ENCODE measurements at places on chromosomes 5 and 9.

DNA sequence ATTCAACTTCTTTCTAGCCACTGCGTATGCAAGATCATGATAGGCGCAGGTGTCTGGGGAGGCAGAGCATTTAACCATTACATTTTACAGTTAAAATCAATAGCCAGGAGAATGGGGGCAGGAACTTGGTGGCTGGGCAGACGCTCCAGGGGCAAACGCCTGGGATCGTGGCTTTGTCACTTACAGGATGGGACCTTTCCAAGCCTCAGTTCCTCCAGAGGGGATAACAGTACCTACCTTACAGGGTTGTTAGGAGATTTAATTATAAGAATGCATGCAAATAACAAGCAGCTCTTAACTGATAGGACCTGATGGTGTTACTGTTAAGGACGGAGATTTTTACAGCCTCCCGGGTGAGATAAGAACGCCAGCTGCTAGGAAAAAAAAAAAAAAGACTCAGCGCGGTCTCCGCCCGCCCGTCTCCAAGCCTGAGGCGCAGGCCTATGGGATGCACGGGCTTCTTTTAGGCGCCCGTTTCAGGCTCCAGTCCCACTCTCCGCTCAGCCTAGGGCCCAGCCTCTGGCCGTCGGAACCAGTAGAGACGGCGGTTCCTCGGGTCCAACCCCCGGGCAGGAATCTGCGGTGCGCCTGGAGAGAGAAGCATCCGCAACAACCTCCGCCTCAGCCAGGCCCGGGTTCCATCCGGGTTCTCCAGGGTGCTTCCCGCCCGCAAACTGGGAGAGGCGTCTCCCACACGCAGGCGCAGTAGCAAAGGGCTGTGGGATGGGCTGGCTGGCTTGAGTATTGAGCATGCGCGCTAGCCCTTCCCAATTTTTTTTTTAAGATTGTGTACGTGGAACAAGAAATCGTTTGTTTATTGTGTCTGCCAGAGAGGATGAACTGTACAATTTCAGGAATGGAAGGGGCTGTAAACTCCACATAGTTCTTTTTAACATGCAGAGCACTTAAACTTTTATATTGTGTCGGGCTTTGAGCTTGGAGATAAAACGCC, at the start of gene FAM200C:
TSS of gene FAM200C (minus strand) at position 653 of the 952 bp plus-strand sequence. CDS start 4,564 bp downstream, outside the sequence.
- peak; percentile 27 for DNase-seq

DNA sequence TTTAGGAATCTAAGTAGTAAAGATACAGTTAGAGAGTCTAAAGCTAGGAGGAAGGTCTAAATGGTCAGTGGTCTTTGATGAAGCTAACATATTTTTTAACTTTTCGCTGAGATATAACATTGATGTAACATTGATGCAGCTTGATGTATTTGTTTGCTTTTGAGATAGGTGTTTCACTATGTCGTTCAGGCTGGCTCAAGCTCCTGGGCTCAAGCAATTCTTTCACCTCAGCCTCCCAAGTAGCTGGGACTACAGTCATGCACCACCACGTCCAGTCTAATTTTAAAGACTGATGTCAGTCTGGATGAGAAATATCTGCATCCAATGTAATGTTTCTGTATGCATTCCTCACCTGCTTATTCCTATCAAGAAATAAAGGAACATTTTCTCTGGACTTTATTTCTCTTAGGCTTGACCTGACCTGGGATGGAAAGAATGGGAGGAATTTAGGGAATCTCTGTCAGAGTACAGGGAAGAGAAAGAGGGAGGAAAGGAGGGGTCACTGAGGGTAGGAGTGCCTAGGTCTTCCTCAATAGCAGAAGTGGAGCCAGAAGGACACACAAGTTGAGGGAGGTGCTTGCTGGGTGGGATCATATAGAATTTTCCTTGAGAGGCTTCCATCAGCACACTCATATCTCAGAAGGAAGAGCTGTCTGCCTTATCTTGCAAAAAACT, 101.5 kb upstream of the GPBP1 start:
- DNase-seq: no peak

GRCh38 chr9:25724424-25724823, 46.2 kb upstream of the TUSC1 start:
- DNase-seq: no peak

- DNase-seq: no peak
These were observed 129.4 kb upstream of the MYO10 start for GRCh38 chr5:17065458-17065857.

- DNase-seq: no peak
These were observed 8.9 kb downstream of the SYNPO start for GRCh38 chr5:150649108-150650020.

DNA sequence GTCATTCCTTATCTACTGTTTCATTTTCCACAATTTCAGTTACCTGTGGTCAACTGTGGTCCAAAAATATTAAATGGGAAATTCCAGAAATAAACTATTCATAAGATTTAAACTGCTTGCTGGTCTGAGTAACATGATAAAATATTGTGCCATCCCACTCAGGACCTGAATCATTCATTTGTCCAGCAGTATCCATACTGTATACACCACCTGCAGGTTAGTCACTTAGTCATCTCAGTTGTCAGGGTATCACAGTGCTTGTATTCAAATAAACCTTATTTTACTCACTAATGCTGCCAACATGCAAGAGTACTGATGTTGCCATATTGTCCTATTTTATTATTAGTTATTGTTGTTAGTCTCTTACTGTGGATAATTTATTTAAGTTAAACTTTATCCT, 139.7 kb downstream of the FBXO4 start:
- no peak for DNase-seq

DNA sequence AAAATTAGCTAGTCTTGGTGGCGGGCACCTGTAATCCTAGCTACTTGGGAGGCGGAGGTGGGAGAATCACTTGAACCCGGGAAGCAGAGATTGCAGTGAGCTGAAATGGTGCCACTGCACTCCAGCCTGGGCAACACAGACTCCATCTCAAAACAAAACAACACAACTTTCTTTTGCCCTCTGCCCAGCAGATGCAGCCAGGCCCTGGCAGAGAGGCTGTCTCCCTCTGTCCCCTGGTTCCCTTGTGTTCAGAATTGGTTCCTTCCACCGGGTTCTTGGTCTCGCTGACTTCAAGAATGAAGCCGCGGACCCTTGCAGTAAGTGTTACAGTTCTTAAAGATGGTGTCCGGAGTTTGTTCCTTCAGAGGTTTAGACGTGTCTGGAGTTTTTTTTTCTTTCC, 30.2 kb upstream of the CEP72 start:
- DNase-seq: no peak

Data from activated CD8-positive, alpha-beta memory T cell treated with anti-CD3 and anti-CD28 coated beads for 4 hours (primary cell).